Right hindlimb (tissue), 1 donor: ENCODE measurements at places on chromosomes 7 and 10.

- peak; percentile 64 for DNase-seq
Observed at GRCh38 chr7:44072364-44073231, 7.2 kb upstream of the PGAM2 start.

DNA sequence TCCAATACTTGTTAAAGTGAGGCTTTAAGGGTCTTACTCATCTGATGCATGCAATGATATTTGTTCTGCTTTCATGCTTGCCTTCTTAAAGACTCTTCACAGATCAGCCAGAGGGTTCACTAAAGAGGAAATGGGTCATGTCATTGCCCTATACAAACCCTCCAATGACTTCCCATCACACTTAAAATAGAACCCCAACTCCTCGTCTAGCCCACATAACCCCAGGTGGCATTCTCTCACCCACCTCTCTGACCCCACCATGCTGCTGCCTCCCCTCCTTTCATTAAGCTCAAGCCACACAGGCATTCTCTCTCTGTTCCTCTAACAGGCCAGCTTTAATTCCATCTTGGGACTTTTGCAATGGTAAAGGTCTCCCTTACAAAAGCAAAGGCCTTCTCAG lies 253.6 kb downstream of the GRID1 start:
- no peak for DNase-seq

- no peak for DNase-seq
Observed at GRCh38 chr7:47419471-47419870, 162.4 kb downstream of the TNS3 start.

DNA sequence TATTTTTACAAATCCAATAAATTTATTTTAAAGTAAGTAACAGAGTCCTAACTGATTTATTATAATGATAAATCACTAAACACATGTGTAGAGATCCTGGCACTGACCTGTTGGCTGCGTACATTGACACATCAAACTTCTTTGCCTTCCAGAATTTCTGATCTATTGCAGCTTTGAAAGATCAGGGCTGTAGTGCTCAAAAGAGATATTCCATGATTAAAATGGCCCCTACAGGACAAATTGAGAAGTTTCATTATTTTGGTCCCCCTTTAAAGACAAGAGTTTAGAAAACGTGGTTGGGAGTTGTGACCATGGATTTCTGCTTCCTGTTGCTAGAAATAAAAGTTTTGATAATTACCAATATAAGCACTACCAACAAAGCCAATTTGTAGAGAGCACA lies 87.7 kb upstream of the PDK4 start:
- no peak for DNase-seq

GRCh38 chr10:5524641-5525560 lies at the start of gene CALML3:
Gene CALML3, plus strand, starts transcription at chr10:5524961. Its CDS starts 125 bp downstream, at chr10:5525086.
- DNase-seq: no peak

DNA sequence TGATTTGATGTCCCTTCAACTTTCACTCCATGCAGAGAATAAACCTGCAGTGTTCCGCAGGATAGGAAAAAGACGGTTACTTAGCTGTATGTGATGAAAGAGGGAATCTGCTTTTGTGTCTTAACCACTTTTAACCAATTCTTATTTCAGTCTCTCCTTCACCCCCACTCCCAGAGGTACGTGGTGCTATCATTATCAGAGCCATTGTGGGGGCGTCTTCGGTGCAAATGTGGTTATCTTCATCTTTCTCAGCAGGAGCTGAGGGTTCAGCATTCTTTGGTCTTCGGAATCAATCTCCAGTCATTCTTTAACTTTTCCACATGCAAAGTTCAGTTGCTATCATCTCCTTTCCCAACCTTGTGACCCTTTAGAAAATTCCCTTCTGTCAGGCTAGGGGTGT lies 219.9 kb upstream of the LYZL1 start:
- no peak for DNase-seq

GRCh38 chr7:22251281-22251680 lies 105.7 kb downstream of the RAPGEF5 start:
- DNase-seq: no peak

DNA sequence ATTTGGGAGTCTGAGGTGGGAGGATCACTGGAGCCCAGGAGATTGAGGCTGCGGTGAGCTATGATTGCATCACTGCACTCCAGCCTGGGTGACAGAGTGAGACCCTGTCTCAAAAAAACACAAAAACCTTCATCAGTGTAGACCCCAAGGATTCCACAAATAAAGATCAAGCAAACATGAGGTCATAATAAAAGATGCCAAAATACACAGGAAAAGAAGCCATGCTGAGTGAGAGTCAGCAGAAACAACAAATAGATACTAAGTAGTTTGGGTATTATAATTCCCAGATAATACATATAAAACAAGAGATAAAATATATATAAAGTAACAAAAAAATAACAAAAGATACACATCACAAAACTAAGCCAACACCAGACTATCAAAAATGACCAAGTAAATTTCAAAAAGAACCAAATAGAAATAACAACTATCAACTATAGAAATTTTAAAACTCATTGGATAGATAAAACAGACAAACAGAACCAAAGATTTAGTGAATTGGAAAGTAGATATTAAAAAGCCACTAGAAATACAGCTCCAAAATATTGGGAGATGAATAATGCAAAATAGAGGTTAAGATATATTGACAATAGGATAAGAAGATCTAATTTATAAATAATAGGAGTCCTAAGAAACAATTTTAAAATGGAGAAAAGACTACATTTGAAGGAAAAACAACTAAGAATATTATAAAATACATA lies 48.9 kb upstream of the FHIP2A start:
- DNase-seq: no peak

GRCh38 chr7:23544913-23545354 lies 13.2 kb upstream of the TRA2A start:
- no peak for DNase-seq

GRCh38 chr10:47260505-47261111 lies 39.4 kb upstream of the GDF10 start:
- no peak for DNase-seq

DNA sequence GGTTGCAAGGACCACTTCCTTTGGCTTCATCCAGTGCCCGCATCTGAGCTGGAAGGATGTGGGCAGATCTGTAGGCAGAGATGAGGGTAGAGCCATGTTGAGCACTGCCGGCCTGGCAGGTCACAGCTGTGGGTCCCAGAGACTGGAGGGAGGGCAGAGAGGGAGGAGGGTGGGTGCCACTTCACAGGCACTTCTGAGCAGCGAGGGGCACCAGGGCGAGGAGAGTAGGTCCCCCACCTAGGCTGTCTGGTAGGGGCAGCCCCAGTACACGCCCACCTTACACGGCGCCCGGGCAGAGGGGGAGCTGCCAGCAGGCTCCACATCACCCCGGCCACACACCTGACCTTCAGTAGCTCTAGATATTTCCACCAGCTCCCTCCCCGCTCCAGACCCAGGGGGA lies 473.0 kb upstream of the FOXK1 start:
- DNase-seq: no peak

- no peak for DNase-seq
Observed at GRCh38 chr7:128437426-128438332, 18.0 kb upstream of the HILPDA start.

DNA sequence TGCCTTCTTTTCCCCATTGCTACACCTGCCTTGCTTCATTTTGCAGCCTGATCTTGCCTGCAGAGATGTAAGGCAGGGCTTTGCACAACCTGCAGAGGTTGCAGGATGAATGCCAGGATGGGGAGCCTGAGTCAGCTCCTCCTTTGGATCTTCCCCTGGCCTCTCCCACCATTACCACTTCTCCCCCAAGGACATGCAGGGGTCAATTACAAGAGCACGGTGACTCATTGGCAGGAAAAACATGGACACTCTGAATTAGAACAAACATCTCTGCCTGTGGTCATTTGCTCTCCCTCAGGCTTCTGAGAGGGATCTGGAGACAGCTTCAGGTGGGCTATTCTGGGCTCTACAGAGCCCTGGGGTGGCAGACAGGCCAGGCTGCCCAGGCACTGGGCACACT lies 89.2 kb downstream of the HERPUD2 start:
- no peak for DNase-seq

GRCh38 chr7:12731775-12732174 lies 44.3 kb downstream of the ARL4A start:
- DNase-seq: no peak
